ENCODE measurements at places on chromosomes 5 and 9. TPM values are rescaled to one million over a fixed set of nuclear protein-coding genes. Genes with fewer than 3 reads are reported as not detected.

- peaks cover 33% of the 10 kb centered on the region for H3K27me3 ChIP-seq
- H3K4me1 ChIP-seq, result peaks cover 5% of the 10 kb centered on the region
- H3K4me3 ChIP-seq, result peak overlapping the region; percentile 68
- no peaks in the 10 kb centered on the region for H3K36me3 ChIP-seq
Observed at GRCh38 chr5:76954383-76954763, 1.5 kb downstream of the CRHBP start.

The GMCL2 gene
- not detected for total RNA-seq

DNA sequence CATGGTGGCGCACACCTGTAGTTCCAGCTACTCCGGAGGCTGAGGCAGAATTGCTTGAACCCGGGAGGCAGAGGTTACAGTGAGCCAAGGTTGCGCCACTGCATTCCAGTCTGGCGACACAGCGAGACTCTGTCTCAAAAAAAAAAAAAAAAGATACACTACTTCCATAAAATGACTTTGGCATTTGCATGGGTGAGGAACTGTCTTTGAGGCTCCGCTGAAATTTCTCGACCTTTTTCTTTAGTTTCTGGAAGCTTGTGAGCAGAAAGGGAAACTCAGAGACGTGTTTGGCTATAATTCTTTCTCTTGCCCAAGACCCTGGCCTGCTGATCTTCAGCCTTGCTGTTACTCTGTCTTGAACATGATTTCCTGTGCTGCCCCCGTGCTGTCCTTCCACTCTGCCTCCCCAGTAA is 37.3 kb downstream of the SPIN1 start:
- H3K36me3 ChIP-seq, result peaks cover 32% of the 10 kb centered on the region
- H3K4me3 ChIP-seq, result no peak overlapping the region
- H3K27ac ChIP-seq, result no peak overlapping the region

The VLDLR gene
- 19.1 TPM for total RNA-seq

The CDX1 gene
- total RNA-seq, result 0.22 TPM

- H3K4me3 ChIP-seq, result no peak overlapping the region
- peaks cover 33% of the 10 kb centered on the region for H3K36me3 ChIP-seq
- H3K27me3 ChIP-seq, result no peaks in the 10 kb centered on the region
Observed at GRCh38 chr9:113164536-113165300, 13.9 kb downstream of the SLC31A2 start.

The FIBCD1 gene
- total RNA-seq, result 6.2 TPM

DNA sequence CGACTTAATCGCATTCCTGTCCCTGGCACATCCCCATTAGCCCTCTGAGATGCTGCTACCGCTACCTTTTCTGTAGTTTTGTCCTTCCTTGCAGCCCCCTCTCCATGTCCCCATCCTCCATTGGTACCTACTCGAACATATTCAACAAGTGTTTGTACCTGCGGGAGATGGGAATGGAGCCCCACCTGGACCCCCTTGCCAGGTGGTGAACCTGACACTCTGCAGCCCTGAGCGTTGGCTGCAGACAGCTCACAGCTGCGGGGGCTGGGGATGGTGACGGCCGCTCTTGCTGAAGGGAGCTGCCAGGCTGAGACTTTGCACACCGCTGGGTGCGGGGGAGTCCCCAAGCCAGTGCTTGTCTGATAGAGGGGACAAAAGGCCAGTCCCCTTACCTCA is 96.3 kb upstream of the DAP start:
- H3K36me3 ChIP-seq, result no peaks in the 10 kb centered on the region
- no peak overlapping the region for H3K27ac ChIP-seq
- H3K4me3 ChIP-seq, result peak overlapping the region; percentile 45
- peaks cover 6% of the 10 kb centered on the region for H3K4me1 ChIP-seq
- no peaks in the 10 kb centered on the region for H3K27me3 ChIP-seq
- peak; percentile 39 for DNase-seq
